A549 (cell line): ENCODE measurements at places on chromosomes 13 and 19. TPM values are rescaled to one million over a fixed set of nuclear protein-coding genes. Genes with fewer than 3 reads are reported as not detected.

RANBP3 gene
- 48.0 to 54.7 TPM (median 53.5 TPM) in 3 replicates for polyA plus RNA-seq

DNA sequence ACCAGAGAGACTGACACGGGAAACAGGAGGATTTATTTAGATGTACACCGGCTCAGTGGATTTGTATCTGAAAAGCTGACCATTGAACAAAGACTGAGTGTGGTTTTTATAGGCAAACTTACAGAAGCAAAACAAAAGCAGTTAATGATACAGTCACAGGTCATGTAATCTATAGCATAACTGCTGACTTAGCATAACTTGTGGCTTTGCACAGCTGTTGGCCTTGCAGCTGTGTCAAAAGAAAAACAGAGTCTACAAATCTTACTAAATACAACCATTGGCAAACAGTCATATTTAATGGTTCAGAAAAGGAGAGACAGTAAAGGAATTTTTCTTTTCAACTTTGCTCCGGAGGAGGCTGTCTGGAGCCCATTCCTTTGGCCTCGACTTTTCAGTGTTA lies 2.3 kb upstream of the ILF3 start:
- DNase-seq = no peak

- no peak for DNase-seq
Measured at GRCh38 chr13:77915686-77916085, 2.9 kb downstream of the EDNRB start.

DNA sequence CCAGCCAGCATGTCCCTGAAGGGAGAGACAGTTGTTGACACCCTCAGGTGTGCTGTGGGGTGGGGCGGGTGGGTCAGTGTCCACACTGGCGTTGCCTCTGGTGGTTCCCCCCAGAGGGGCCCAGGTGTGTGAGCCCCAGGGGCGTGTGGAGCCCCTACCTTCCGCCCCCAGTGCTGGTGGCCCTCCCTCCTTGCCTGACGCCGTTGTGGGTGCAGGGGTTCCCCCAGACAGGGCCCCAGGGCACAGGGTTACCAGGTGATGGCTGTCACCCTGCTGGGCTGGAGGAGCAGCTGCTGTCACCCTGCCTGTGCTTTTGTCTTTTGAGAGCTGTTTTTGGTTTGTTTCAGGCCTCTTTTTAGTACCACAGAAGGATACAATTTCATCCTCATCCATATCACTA lies 27.2 kb downstream of the ATP4B start:
- DNase-seq = no peak
